ENCODE measurements at places on chromosomes 3 and 15. TPM values are rescaled to one million over a fixed set of nuclear protein-coding genes. Genes with fewer than 3 reads are reported as not detected.
A peak's percentile ranks its signal among the peaks of the same experiment; 100 is the strongest.

DNA sequence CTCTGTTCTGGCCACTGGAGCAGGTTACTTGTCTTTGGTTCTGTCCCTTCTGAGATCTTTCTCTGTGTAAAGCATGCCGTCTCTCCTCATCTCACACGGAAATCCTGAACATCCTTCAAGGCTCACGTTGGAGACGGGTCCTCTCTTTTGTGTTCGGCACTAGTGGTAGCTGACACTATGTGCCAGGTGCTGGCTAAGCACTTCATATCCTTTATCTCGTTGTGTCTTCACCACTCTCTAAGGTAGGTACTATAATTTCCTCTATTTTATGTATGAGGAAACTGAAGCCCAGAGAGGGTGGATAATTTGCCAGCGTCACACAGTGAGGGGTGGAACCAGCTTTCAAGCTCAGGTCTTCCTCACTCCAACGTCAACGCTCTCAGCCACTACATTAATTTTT is 1.2 kb downstream of the IFT122 start:
- peak overlapping the region; percentile 93 for H3K27ac ChIP-seq
- H3K4me1 ChIP-seq: peaks cover 10% of the 10 kb centered on the region
- no peaks in the 10 kb centered on the region for H3K27me3 ChIP-seq

- no peaks in the 10 kb centered on the region for H3K27me3 ChIP-seq
- peaks cover 4% of the 10 kb centered on the region for H3K36me3 ChIP-seq
- H3K4me1 ChIP-seq: no peaks in the 10 kb centered on the region
- H3K27ac ChIP-seq: no peak overlapping the region
- no peak overlapping the region for H3K4me3 ChIP-seq
- no peak for DNase-seq
These were observed 32.3 kb upstream of the UTS2B start for GRCh38 chr3:191362524-191363090.

Gene THAP10
- 2.3 TPM for total RNA-seq

Gene AP3B2
- total RNA-seq: 0.17 TPM

Gene TMEM212
- not detected for total RNA-seq

Gene DPPA2
- not detected for total RNA-seq

Measured in fibroblast of lung (primary cell).